ENCODE measurements at places on chromosomes 16 and 17.

GRCh38 chr16:10558746-10559641, 21.4 kb downstream of the EMP2 start:
- peak; percentile 53 for DNase-seq

DNA sequence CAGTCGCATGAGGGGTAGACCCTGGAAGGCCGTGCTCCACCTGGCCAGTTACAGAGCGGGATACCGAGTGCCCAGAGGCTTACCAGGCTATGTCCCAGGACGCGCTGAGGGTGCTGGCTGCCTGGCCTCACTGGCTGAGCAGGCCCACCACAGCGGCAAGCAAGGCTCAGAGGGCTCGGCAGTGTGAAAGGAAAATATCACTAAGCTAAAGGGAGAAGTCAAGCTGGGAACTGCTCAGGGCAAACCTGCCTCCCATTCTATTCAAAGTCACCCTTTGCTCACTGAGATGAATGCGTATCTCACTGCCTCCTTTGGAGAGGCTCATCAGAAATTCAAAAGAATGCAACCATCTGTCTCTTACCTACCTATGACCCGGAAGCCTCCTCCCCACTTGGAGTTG, 37.4 kb downstream of the CCDC57 start:
- no peak for DNase-seq

GRCh38 chr16:82421851-82422250, 204.9 kb upstream of the CDH13 start:
- no peak for DNase-seq

DNA sequence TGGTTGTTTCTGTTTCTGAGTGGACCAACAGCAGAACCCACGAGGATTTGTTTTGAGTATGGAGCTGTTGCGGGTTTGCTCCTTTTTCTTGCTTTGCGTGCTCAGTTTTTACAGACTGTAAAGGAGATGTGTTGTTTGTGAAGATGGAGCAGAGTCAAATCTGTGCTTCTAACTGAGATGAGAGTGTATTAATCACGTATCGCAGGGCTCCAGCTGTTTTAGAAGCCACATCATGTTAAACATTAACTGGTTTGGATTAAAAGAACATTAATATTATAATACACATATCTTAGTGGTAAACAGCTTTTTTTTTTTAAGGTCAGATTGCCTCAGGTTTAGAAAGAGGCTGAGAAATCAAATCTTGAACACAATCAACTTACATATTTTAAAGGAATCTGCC, 69.4 kb downstream of the YPEL2 start:
- DNase-seq: no peak

DNA sequence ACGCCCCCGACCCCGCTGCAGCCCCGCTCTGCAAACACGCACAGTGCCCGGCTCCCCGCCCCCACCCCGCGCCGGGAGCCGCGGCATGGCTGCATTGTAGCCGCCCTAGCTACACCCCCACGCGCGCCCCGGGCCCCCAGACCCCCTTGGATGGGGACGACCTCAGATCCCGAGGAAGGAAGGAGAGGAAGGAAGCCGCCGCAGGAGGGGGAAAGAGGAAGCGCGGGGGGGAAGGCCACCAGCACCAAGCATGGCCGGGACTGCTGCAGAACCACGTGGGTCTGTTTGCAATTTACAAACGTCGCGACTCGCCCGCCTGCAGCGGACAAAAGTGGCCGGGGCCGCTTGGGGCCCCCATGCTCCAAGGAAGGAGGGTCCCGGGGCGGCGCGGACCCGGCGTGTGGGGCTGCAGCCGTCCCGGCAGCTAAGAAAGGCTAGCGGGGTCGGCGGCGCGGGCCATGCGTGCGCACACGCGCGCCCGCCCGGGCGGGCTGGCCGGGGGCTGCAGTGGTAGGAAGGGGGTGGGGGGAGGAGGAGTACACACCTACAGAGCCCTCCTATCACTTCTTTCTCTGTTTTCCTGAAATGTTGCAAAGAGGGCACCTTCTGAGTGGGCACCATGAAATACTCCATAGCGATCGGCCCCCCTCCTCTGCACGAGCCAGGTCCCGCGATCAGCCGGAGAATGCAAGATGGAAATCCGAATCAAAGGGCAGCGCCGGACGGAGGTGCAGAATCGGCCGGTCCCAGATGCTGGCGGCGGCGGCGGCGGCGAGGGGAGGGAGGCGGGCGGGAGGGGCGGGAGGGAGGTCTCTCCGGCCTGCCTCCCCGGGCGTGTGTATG, 488 bp downstream of the TFAP4 start:
- DNase-seq: peak; percentile 22

DNA sequence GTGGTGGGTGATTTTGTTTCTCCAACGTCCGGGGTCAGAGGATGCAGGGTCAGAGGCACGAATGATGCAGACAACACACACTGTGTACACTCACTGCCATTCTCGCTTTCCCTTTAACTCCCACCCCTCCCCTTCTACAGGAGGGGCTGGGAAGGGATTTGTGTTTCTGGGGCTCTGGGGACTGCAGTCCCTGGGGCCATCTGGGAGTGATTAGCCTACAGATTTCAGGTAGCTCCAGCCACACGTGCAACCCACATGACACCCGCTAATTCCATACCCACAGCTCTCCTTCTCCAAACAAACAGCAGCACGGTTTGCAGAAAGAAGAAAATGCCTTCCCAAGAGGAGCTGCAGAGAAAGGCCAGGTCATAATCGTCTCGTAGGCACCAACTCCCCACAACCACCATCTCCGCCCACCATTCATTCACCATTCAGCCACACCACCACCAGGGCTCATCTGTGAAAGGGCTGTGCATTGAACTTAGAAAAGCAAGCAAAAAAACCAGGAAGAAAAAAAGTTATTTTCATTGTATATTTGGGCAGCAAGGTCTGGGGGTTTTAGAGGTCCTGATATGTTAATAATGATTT, 9.4 kb upstream of the SOX9 start:
- no peak for DNase-seq

DNA sequence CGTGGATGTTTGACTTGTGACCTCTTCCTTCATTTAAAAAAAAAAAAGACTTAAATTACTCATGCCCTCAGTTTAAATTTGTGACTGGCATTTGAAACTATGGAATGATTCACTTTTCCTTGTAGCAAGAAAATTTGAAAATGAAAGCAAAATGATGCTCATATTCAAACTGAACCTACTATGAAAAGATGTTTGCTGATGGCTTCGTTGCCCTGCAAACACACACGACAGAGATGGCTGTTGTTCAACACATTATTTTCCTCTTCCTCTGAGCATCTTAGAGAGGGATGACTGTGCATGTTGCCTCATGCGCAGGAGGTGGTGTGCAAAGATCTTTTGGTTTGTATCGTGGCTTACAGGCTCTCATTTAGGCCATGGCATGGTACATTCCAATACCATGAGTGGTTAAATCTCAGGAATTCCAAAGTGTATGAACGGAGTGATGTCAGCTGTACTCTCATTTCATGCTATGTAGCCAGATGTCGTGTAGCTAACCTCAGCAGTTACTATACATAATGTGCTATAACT, 164.5 kb downstream of the PRKCA start:
- DNase-seq: peak; percentile 98

GRCh38 chr17:75387771-75388170, 17.7 kb downstream of the GRB2 start:
- DNase-seq: no peak

DNA sequence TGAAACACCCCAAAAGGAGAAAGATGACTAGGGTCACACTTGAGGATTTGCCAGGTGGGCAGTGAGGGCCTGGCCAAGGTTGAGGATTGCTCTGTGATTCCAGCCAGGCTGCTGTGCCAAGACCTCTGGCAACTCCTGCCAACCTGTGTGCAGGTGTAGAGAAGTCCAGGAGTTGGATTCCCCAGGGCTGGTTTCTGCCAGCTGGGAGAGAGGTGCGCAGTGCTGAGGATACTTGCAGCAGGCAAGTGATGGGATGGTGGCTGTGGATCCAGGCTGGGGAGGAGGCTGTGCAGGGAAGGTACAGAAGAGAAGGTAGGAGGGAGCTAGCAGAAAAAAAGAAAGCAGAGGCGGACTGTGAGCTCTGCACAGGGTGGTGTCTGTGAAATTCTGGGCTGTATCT, 6.6 kb downstream of the RIPOR1 start:
- no peak for DNase-seq

DNA sequence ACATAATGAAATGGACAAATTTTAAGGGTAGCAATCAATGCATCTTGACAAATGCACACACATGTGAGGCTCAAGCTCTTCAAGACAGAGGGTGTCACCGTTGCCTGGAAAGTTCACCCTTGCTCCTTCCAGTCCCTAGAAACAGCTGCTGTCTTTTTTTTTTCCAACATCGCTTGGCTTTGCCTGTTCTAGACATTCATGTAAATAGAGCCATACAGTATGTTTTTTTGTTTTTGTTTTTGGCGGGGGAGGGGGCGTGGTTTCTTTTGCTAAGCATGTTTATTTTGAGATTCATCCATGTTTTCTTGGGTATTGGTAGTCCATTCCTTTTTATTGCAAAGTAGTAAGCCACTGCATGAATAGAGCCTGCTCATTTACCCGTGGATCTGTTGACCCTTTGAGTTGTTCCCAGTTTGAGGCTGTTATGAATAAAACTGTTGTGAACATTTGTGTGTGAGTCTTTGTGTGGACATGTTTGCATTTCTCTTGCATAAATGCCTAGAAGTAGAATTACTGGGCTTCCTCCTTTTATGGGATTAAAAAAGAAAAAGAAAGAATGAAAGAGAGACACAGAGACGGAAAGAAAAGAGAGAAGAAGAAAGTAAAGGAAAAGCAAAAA, 78.4 kb downstream of the NT5M start:
- DNase-seq: no peak

GRCh38 chr17:30369995-30370394, 8.7 kb upstream of the CPD start:
- no peak for DNase-seq

DNA sequence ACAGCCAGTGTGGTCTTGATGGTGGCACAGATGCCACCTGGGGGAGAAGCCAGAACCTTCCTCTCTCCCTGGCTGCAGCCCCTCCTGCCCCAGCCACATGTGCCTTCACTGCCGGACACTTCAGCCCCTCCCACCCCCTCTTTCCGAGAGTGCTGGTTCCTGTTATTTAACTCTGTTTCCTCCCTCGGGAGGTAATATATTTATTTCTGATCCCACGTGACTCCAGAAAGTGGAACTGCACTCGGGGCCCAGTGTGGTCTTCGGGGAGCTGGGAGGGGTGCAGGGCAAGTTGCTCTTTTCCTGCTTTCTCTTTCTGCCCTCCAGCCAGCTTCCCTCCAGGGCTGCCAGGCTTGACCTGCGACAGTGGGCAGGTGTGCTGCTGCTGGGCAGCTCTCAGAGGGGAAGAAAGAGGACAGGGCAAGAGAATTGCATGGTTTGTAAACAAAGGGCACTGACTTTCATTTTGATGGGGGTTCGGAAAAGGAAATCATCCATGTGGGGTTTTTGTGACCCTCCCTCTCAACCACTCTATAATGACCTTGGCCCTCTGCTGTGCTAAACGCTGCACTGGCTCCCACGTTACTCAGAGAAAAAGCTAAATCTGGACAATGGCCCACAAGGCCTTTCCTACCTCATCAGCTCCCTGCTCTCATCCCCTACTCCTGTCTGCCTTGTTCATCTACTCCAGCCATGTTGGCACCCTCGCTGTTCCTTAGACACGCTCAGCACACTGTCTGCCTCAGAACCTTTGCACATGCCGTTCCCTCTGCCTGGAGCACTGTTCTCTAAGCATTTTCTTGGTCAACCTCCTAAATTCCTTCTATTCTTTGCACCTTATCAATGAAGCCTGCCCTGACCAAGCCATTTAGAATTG, 8.2 kb upstream of the CIITA start:
- no peak for DNase-seq

DNA sequence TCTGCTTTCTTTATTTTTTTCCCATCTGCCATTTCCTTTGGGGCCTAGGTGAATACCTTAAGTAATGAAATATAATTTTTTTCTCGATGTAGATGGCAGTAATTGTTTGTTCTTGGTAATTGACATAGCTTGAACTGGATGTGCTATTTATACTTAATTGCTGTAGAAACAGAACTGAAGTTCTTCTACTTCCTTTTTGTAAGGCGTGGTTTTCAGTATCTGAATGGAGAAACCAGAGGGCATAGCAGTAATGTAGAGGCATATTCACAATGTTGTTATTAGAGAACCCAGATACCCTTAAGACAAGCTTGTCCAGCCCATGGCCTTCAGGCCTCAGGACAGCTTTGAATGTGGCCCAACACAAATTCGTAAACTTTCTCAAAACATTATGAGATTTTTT, 16.4 kb downstream of the ATP6V0A1 start:
- no peak for DNase-seq

Data from A172 (cell line).